Germinal center (tissue), 1 donor: ENCODE measurements at places on chromosomes 1 and 21.

- peak; percentile 66 for DNase-seq
Observed at GRCh38 chr1:93749487-93749886, 67.8 kb upstream of the BCAR3 start.

DNA sequence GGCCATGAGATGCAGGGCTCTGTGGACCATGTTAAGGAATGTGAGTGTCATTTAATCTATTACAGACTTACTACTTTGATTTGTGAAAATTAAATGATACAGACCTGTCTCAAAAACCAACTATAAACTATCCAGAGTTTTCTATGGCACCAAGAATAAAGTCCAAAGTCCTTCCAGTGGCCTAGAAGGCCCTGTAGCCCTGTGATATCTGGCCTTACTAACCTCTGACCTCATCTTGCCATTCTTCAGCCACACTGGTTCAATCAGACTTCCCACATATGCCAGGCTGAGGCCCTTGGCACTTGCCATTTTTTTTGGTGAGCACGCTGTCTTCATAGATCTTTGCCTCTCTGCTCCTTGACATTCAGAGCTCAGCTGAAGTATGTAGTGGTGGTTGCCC is 7.7 kb downstream of the NTPCR start:
- no peak for DNase-seq

GRCh38 chr1:165222580-165222979 is 133.9 kb downstream of the LMX1A start:
- no peak for DNase-seq

GRCh38 chr21:45496151-45496967 is 45.9 kb downstream of the SLC19A1 start:
- no peak for DNase-seq

GRCh38 chr1:45604239-45604638 is 19.6 kb downstream of the CCDC17 start:
- DNase-seq = no peak

- no peak for DNase-seq
Observed at GRCh38 chr1:42152119-42152518, 1.1 kb upstream of the GUCA2B start.

DNA sequence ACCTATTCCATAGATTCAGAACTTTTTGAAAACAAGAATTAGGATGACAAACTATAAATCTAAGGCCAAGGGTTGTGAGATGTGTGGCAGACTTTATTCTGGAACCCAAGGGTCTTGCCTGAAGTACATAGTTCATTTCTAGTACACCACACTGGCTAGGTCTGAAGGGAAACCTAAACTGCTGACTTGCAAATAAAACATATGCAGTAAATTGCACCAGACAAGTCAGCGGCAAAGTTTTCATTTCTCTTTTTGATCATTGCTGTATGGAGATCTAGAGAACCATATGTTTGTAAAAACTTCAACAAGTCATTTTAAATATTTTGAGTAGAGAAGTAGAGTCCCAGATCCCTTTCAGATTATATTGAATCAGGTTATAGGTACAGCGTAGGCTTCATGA is 43.9 kb downstream of the TNFSF4 start:
- DNase-seq = no peak

DNA sequence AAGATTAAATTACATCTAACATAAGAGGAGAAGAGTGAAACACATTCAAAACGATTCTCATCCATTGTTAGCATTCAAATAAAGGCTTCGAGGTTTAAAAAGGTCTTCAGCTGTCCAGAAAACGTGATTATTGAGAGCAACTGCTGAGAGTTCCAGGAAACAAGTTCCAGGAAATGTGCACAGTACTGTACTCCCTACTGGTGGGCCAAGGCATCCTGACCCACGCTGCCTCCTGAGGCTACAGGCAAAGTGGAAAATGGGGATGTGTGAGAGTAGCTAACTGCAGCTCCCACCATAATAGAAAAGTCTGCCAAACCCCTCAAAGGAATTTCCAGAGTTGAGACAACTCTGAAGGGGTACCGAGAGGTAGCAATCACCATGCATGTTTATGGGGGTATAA is 2.0 kb downstream of the VAV3 start:
- DNase-seq = no peak

- no peak for DNase-seq
Observed at GRCh38 chr1:200512191-200512590, 102.4 kb upstream of the ZNF281 start.

DNA sequence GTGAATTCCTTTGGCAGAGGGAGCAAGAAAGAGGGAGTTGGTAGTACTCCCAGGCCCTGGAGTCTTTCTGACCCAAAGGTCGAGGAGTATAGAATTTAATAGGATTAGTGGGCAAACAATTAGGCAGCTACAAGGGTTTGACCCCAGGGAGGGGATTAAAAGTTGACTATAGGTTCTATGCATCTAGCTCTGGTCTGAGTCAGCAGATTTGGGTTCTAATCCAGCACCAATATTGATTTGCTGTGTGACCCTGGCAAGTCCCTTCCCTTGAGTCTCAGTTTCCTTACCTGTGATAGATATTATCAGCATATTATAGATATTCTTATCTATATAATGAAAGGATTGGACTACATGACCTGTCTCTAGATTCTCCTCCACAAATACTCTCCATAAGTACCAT is 35.1 kb upstream of the EFCAB14 start:
- no peak for DNase-seq

- DNase-seq = no peak
Observed at GRCh38 chr21:34274001-34274400, 89.8 kb upstream of the KCNE2 start.

GRCh38 chr21:34599534-34600101 is 15.3 kb downstream of the RCAN1 start:
- no peak for DNase-seq

- no peak for DNase-seq
Observed at GRCh38 chr1:99535470-99536164, 110.3 kb upstream of the PALMD start.

DNA sequence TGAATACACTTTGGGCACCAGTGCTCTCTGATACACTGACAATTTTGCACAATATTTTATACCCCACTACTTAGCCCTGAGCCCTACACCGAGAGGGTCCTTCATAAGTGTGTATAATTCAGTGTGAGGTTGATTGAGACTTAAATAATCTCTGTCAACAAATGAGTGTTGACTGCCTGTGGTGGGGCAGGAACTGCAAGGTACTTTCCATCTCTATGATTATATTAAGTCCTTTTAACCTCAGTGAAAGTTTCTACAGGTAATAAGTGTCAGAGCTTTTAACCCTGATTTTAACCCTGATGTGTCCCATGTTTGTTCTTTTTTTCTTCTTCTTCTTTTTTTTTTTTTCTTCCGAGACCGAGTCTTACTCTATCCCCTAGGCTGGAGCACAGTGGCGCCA is 5.8 kb downstream of the CASQ1 start:
- DNase-seq = no peak

DNA sequence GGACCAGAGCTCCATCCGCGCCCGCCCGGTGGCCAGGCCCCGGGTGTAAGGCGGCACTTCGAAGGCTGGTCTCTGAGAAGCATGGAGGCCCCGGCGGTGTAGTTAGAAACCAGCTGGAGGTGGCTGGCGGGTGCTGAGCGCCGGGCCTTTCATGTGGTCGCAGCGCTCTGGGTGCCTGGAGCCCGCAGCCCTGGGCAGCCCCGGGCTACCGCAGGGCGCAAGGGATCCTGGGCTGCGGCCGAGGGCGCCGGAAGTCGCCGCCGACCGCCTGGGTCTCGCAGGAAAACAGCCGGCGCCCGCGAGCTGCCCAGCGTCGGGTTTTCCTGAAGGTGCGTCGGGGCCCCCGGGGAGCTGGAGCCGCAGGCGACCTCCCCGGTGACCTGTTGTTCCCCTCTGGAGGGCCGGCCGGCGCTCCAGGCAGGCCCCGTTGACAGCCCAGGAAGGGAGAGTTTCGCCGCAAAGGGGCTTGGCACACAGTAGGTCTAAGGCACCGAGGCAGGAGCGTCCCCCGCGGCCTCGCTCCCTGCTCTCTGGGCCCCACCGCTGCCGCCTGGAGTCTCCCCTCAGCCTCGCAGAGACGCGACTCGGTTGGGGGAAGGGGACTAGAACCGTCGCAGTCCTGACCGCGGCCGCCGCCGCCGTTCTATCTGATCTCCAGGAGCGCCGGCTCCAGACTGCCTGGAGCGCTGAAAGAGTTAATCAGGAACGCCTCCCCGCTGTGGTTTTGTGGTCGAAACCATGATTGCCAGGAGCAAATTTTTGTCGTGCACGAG is 2.7 kb downstream of the GRHL3 start:
- DNase-seq = peak; percentile 69

GRCh38 chr1:194723067-194723466 is 1536.7 kb upstream of the B3GALT2 start:
- no peak for DNase-seq

GRCh38 chr1:19450811-19451515 is 34.4 kb downstream of the CAPZB start:
- no peak for DNase-seq

DNA sequence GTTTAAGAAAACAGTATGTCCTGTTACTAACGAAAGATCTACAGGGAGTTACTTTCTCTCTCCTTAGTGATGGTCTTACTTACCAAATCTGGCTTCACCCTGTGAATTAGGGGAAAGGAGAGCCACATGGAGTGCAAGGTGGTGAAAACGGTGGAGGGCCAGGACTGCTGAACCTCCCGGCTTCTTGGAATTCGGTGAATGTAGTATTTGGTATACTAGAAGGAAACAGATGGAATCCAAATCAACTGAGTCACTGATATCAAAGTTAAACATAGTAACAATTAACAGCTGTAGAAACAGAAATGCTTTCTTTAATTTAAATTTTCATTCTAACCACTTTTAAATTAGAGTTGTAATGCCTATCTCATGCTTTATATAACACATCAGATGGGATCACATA is 45.7 kb downstream of the ALG14 start:
- no peak for DNase-seq

GRCh38 chr1:119731060-119731459 is 19.3 kb downstream of the PHGDH start:
- DNase-seq = no peak
